Activated CD4-positive, CD25-positive, alpha-beta regulatory T cell treated with anti-CD3 and anti-CD28 coated beads, Interleukin-2, amount 50 U/mL, for 16 hours (primary cell): ENCODE measurements at places on chromosomes 7 and 10.

GRCh38 chr10:114559636-114560035 lies 98.4 kb downstream of the ABLIM1 start:
- DNase-seq = no peak

GRCh38 chr10:132554991-132555647 lies 17.5 kb downstream of the INPP5A start:
- no peak for DNase-seq

GRCh38 chr7:72035266-72035665 lies 376.9 kb downstream of the CALN1 start:
- DNase-seq = no peak

GRCh38 chr10:11685787-11686218 lies 56.4 kb upstream of the ECHDC3 start:
- no peak for DNase-seq

DNA sequence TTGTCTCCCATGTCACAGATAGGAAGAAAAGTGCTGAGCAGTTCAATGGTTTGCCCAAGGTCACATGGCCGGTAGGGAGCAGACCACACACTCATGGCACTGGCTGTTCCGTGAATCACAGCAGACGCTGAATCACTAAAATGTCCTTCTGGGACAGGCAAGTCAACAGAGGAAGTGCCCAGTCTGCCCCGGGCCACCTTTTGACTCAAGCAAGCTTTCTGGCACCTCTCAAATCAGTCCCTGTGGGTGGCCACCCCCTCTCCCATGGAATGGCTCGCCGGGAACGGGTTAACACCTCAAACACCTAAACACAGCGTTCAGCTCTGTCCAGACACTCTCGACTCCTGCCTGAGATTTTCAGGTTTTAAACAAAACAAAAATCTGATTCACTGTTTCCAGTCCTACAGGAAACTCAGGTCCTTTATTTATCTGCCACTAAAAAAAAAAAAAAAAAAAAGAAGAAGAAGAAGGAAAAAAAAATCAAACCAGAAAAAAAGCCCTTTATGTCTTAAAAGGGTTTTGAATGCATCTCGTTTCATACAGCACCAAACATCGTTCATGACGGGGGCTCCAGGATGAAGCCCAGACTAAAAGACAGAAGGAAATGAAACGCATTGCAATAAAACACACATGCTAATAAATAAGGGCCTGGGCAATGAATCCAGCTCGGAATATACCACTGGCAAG lies 15.5 kb downstream of the CARD11 start:
- no peak for DNase-seq

DNA sequence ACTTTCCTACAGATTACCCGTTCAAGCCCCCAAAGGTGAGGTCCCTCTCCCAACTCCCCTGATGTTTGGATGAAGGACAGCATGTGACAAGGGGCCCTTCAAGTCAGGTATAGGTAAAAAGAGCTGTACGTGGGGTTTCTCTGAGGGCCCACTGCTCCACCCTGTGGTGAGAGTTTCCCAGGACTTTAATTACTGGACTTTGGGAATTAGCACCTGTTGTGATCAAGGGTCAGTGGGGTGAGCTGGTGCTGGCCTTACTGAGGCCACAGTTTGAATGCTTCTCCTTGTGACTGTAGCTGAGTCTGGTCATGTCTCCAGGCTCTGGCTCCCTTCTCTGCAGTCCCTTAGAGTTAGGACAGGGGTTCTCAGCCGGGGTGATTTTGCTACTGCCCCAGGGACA lies 16.8 kb downstream of the UBE2D4 start:
- DNase-seq = no peak

DNA sequence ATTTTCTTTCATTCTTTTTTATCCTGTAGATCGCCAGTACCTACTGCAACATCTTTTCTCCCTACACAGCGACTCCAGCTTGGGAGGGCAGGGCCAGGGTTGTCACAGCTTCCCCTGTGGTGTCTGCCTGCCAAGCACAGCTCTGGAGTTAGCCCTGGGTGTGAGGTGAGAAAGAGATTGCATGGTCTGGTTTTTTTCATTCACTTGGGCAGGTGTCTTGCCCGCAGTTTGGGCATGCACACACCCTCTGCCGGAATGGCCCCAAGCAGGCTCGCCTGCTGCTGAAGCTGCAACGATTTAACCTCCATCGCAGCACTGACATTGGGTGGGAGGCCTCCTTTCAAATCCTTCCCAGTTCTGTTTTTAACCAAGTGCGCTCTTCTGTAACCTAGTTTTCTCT lies 132.8 kb downstream of the WNT2 start:
- no peak for DNase-seq

DNA sequence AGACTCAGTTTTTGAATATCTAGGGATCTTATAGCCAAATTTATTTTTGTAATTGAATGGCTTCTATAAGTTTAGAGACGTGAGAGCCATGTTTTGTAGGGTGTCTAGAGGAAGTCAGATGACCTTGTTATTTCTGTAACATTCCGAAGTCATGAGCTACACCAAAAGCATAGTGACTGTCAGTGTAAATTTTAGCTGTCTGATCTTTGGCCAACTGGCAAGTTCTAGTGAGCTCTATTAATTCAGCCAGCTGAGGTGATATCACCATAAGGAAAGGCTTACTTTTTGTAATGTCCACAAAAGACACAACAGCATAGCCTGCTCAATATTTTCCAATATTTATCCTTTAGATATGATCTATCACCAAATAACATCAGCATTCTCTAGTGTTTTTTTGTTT lies 9.9 kb upstream of the NT5C3A start:
- no peak for DNase-seq

GRCh38 chr7:45241339-45242109 lies 83.9 kb downstream of the RAMP3 start:
- no peak for DNase-seq

GRCh38 chr7:53306846-53307245 lies 271.4 kb downstream of the POM121L12 start:
- DNase-seq = no peak

DNA sequence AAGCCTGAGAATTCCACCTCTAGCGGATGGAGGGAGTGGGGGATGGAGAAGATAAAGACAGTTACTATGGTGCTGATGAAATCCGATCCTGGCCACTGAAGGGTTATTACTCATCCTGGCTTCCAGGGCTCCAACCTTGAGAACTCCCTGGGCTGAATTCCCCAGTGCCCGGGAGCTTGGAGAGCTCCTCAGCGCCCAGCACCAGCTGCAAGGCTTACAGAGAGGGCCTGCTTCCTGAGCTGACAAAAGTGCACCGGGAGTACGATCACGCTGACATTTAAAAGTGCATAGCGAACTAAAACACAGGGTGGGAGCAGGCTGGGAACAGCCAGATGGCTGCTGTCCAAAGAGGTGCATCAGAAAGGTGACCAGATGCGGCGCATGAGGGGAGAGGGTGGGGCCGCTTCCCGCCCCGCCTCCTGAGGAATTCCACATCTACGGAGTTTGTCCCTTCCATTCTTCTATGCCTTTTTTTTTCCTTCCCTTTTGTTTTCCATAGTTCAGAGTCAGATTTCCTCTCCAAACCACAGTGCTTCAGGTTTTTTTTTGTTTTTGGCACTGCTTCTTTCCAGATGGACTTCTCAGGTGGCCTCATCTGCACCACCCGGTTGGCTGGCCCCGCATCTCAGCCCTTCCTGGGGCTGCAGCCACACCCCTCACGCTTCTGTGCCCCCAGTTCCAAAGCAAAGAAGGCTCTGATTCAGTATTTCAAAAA lies 62.4 kb upstream of the MKRN1 start:
- no peak for DNase-seq

GRCh38 chr7:45921699-45922519 lies 837 bp upstream of the IGFBP3 start:
- DNase-seq = no peak

DNA sequence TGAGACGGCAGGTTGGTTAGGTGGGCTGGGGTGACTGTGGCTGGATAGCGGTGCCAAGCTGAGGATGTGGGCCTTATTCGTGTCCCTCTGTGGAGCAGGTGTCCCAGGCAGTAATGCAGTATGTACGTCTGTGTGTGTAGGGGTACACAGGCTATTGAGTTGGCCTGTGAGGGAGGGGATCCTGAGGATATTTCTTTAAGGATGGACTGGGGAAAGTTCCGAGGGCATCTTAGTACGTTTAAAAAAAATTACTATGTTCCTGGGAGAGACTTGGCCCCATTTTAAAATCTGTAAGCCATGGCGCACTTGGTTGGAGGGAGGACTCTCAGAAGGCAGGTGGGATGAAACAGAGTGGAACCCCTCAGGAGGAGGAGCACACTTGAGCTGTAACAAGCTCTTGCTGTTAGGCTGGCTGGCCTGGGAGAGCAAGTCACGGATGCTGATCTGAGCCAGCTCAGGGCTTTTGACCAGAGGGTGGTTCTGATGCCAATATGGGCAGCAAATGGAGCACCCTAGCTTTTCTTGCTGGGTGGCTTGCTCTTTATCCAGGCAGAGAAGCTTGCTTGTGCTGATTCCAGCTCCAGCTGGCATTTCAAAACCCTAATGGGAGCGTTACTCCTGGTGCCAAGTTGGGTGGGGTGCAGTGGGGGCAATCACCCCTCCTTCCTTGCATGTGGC lies 765 bp downstream of the WBP1L start:
- peak; percentile 2 for DNase-seq

DNA sequence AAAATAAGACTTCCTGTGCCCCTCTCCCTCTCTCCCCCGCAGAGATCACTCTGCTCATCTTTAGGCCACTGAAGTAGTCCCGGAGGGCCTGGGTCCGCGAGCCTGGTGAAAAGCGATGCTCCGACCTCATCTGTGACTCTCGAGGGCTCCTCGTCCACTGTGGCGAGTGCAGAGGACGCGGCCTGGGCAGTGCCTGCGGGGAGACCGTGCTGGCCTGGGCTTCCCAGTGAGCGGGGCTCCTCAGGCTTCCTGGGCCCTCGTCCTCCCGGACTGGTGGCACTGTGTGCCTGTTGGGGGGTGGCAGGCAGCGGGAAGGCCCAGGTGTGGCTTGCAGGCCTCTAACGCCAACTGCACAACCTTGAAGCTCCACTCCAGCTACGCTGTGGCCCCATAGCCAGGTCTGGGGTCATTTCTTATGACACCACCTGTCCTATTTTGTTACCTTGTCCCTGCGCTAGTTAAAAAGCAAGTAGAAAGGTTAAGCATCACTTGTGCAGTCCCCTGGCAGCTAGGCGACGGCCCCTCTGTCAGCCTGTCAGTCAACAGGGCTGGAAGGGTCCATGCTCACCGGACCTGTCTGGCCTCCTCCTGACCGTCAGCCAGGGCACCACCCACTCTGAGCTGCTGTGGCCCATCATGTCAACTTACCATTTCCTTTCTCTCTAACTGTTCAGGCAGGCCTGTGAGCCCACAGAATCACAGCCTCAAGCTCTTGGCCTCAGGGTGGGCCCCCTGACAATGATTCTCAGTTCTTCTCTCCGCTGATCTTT lies 20.5 kb downstream of the MNX1 start:
- no peak for DNase-seq

DNA sequence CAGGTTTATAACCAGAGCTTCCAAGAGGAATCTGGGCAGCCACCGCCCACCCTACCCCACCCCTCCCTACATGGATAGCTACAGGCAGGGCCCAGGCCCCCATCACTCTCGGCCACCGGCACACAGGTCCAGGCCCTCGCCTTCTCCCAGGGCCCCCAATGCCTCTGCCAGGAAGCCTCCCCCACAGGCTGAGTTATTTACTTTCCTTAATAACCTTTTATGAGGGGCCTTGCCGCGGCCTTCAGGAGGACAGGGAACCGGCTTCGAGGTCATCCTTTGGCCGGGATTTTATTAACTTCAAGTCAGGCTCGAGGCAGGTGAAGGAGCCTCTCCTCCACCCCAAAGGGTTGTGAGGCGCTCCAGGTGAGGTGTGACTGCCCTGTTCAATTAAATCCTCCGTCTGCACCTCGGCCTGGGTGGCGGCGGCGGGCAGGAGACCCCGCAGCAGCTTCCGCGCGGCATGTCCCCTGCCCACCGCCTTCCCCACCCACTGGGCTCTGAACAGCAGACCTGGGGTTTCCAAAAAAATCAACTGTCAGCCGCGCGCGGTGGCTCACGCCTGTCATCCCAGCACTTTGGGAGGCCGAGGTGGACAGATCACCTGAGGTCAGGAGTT lies 106.5 kb downstream of the MICALL2 start:
- no peak for DNase-seq

- DNase-seq = no peak
Measured at GRCh38 chr10:124236816-124237215, 143.4 kb upstream of the CHST15 start.

- no peak for DNase-seq
Measured at GRCh38 chr7:39904077-39904486, 46.0 kb upstream of the CDK13 start.

DNA sequence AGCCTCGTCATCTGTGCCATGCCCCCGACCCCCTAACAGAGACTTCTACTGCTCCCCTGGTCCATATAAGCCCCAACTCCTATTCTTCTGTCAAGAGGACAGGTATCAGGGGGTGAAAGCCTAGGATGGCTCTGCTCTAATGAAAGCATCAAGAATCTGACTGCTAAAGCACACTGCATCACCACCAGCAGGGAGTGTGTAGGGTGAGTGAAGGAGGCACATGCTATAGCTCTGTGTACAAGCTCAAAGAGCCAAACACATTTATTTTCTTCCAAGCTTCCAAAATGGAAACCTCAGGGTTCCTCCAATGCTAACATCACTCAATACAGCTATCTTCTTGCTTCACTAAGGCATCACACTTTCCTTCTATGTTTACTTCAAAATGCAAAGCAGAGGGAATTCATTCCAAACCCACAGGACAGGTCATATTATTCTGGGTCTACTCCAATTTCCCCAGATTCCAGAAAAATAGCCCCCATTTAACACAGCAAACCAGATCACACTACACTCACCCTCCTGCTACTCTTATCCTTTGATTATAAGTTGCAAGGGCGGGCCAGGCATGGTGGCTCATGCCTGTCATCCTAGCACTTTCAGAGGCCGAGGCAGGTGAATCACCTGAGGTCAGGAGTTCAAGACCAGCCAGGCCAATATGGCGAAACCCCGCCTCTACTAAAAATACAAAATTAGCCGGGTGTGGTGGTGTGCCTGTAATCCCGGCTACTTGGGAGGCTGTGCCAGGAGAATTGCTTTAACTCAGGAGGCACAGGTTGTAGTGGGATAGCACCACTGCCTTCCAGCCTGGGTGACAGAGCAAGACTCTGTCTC lies 36.6 kb downstream of the RHEB start:
- no peak for DNase-seq

DNA sequence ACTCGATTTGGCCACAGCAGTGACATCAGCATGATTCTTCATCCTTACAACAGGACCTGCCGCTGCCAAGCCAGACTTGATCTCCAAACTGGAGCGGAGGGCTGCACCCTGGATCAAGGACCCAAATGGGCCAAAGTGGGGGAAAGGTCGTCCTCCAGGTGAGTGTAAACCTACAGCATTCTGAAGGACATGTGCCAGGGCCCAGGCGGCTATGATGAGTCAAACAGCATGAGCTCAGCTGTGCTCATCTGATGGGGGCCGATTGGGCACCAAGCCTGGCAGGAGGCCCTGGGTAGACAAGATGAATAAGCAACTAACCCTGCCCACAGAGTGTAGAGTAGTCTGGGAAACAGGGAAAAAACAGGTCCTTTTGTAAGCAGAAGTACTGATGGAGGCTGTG lies 14.4 kb upstream of the ATP6V0E2 start:
- DNase-seq = no peak
